GM10248 (cell line): ENCODE measurements at places on chromosomes 4 and X.

- no peak for DNase-seq
Measured at GRCh38 chrX:49155243-49155899, 7.2 kb upstream of the MAGIX start.

DNA sequence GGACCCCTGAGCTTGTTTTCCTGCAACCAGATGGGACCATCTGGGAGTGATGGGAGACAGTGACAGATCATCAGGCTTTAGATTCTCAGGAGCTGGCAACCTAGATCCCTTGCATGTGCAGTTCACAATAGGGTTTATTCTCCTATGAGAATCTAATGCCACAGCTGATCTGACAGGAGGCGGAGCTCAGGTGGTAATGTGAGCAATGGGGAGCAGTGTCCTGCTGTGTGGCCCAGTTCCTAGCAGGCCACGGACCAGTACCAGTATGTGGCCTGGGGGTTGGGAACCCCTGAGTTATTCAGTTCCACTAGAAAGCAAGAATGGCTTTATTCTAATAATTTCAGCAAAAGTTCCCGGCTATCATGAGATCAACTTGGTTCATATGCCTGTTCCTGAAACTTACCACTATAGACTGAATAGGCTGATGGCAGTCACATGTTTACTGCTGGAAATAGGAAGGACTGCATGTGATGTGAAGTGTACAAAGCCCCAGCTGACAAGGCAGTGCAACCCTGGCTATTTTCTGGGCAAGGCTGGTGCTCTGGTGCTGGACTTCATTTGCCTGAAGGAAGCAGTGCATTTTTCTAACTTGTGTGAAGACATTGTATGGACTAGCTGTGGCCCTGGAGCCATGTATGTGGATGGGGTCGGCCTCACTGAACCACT, 107.2 kb downstream of the SPRY1 start:
- DNase-seq = no peak

DNA sequence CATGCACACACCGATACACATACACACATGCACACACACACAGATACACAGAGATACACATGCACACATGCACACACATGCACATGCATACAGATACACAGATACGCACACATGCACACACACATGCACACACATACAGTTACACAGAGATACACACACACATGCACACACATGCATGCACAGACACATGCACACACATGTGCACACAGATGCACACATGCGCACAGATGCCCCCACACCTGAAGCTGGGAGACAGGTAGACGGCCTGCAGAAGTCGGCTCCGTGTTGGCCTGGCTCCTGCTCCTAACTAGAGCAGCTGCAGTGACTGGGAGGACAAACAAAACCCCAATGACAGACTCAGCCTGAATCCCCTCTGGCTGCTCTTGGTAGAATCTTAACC, 46.8 kb downstream of the PSAPL1 start:
- DNase-seq = no peak

GRCh38 chrX:119735467-119735866, 22.9 kb upstream of the SOWAHD start:
- DNase-seq = no peak

DNA sequence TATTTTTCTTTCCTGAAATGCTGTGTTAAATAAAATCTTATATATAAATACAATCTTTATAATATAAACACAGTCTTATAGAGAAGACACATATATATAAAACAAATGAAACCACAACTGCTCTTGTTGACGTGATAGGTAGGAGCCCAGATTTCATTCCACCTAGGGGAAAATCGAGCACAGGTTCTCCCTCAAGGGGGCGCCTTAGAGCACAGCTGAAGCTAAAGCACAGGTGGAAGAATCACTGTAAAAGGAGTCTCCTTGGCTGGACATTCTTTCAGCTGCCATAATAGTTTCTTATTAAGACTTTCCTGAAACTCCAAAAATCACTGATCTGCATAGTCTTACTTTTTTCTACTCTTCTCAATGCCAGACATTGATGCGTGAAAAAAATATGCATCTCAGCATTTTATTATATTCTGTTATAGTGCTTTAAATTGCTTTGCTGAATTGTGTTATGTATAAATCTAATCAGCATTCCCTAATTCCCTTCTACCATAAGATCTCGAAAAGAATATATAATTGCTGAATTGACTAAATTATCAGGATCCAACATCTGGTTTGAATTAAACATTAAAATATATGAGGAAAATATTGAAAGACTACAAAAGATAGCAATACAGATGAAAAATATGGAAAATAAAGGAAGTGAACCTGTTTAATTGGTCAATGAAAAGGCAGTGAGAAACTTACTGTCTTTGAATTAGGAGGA, 25.5 kb upstream of the RXFP1 start:
- peak; percentile 38 for DNase-seq

- no peak for DNase-seq
Measured at GRCh38 chr4:100849319-100849718, 331.5 kb upstream of the EMCN start.

DNA sequence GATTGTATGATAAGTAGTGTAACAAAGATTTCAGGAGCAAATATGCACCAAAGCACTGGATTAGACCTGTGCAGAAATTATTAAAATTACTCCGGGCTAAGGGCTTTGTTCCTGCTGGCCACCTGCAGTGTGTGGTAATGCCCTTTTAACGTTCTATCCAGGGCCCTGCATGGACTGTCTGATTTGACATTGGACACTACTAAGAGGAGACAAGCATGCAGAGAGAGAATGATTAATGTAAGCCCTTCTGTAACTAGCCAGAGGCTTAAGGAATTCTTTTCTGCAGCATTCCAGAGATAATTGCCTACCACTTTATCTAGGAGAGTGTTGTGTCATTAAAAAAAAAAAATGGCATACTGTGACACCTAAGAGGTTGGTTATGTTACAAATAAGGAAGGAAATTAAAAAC, 117.0 kb downstream of the PCDH7 start:
- DNase-seq = no peak

- no peak for DNase-seq
Measured at GRCh38 chrX:29687687-29688086, 527.7 kb upstream of the MAGEB2 start.

GRCh38 chr4:167842487-167842886, 249.8 kb upstream of the ANXA10 start:
- no peak for DNase-seq
